ENCODE measurements at places on chromosomes 13 and 19.
A peak's percentile ranks its signal among the peaks of the same experiment; 100 is the strongest.

- no peak for DNase-seq
- no peaks in the 10 kb centered on the region for H3K4me1 ChIP-seq
- H3K4me3 ChIP-seq: no peak overlapping the region
- no peaks in the 10 kb centered on the region for H3K36me3 ChIP-seq
These were observed 8.6 kb downstream of the RUBCNL start for GRCh38 chr13:46378411-46378810.

DNA sequence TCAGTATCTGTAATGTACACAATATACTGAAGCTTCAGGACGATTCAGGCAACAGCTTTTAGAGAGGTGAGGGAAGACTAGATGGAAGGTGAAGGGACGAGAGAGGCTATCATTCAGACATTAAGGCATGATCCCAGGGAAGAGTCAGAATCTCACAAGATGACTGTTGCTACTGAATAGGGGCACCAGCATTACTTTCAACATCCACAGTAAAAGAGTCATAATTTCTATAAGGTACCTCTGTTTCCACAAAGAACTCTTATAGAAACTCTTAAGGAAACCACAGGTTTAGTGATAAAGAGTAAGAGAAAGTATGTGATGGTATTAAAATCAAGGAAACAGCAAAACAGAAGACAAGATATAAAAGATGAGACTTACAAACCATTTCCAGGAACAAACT lies 23.0 kb downstream of the LCP1 start:
- no peaks in the 10 kb centered on the region for H3K27me3 ChIP-seq
- no peaks in the 10 kb centered on the region for H3K36me3 ChIP-seq
- H3K4me1 ChIP-seq: no peaks in the 10 kb centered on the region
- DNase-seq: no peak

DNA sequence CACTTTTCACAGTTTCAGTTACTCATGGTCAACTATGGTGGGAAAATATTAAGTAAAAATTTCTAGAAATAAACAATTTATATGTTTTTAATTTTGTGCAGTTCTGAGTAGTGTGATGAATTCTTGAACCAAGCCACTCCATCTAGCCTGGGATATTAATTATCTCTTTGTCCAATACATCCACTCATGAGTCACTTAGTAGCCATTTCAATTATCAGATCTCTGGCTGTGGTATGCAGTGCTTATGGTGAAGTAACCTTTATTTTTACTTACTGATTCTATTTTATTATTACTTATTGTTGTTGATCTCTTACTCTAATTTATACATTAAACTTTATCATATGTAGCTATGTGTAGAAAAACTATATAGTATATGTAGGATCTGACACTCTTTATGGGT lies 128.9 kb upstream of the KLHL1 start:
- H3K27me3 ChIP-seq: no peaks in the 10 kb centered on the region
- no peak overlapping the region for H3K4me3 ChIP-seq

GRCh38 chr13:46567671-46568070 lies 14.7 kb downstream of the LRCH1 start:
- H3K36me3 ChIP-seq: peaks cover under 1% of the 10 kb centered on the region
- DNase-seq: no peak
- no peak overlapping the region for H3K27ac ChIP-seq

- H3K4me3 ChIP-seq: peak overlapping the region; percentile 32
- H3K4me1 ChIP-seq: no peaks in the 10 kb centered on the region
- H3K27ac ChIP-seq: no peak overlapping the region
- no peaks in the 10 kb centered on the region for H3K36me3 ChIP-seq
- no peaks in the 10 kb centered on the region for H3K27me3 ChIP-seq
- DNase-seq: peak; percentile 83
These were observed 335 bp upstream of the SOX1 start for GRCh38 chr13:112066624-112067004.

- H3K4me3 ChIP-seq: no peak overlapping the region
- no peaks in the 10 kb centered on the region for H3K36me3 ChIP-seq
- H3K27ac ChIP-seq: no peak overlapping the region
These were observed 9.7 kb upstream of the LENG8 start for GRCh38 chr19:54439174-54439851.

DNA sequence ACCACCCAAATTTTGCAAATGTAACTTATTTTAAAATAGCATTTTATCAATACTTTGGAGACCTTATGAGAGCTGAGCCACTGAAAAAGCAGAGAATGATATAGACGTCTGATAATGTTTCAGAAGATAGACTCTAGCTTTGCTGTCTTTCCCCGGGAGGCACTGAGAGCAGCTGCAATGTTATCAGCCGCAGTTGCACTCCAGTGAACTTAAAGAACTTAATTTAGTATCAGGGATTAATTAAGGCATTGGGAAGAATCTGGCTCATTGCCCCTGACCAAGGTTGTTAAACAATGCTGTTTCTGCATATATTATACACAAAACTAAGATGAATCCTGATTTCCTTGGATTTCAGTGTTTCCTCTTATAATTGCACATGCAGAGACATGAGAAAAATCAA lies 75.7 kb upstream of the SGCG start:
- H3K27ac ChIP-seq: no peak overlapping the region
- DNase-seq: no peak
- H3K4me1 ChIP-seq: no peaks in the 10 kb centered on the region
- H3K4me3 ChIP-seq: no peak overlapping the region

DNA sequence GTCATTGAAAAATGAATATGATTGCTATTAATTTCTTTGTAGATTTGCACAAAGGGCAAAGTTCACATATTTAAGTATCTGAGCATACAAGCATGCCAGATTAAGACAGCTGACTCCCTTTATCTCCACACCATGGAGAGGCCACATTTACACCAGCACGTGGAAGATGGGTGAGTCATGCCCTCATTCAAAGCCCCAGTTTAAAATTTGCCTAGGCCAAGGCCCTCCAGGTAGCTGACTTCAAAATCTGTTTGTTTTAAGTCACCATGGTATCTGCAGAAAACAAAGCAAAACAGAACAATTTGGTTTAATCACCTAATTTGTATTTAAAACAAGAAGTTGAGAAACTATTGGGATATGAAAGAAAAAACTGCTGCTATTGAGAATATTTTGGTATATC lies 109.2 kb downstream of the ESD start:
- peaks cover 2% of the 10 kb centered on the region for H3K4me1 ChIP-seq
- no peaks in the 10 kb centered on the region for H3K27me3 ChIP-seq
- DNase-seq: no peak

DNA sequence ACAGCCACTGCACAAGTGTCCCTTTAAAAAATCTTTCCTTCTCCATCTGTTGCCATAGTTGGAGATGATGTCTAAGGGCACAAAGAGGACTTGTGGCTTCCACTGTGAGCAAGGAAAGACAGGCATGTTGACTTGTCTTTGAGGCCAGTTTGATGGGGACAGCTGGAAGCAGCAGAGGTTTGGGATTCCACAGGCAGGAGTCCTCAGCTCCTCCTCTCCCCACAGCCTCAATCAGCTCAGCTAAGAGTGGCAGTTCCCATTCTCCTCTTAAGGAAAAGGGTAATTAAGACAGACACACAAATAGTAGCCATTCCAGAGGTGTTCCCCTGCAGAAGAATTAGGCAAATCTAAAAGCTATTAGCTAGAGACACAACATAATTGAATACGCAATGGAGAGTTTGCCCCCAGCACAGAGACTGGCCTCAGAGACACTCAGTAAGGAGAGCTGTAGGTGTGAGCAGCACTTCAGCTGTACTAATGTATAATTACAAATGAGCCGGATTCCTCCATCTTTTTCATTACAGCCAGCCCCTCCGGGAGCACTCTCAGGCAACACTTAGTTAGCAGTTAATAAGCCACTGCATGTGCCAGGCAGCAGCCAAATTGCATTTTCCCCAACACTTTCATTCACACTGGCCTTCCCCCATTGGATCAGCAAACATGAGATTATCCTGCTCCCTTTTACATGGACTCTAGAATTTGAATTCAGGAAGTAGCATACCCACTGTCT lies 434.0 kb downstream of the FOXO1 start:
- H3K36me3 ChIP-seq: no peaks in the 10 kb centered on the region
- H3K27ac ChIP-seq: no peak overlapping the region
- no peaks in the 10 kb centered on the region for H3K4me1 ChIP-seq
- no peak overlapping the region for H3K4me3 ChIP-seq

GRCh38 chr19:14165990-14166830 lies 29.8 kb upstream of the ASF1B start:
- H3K27ac ChIP-seq: no peak overlapping the region
- no peaks in the 10 kb centered on the region for H3K36me3 ChIP-seq
- H3K27me3 ChIP-seq: no peaks in the 10 kb centered on the region
- DNase-seq: no peak
- H3K4me3 ChIP-seq: no peak overlapping the region

DNA sequence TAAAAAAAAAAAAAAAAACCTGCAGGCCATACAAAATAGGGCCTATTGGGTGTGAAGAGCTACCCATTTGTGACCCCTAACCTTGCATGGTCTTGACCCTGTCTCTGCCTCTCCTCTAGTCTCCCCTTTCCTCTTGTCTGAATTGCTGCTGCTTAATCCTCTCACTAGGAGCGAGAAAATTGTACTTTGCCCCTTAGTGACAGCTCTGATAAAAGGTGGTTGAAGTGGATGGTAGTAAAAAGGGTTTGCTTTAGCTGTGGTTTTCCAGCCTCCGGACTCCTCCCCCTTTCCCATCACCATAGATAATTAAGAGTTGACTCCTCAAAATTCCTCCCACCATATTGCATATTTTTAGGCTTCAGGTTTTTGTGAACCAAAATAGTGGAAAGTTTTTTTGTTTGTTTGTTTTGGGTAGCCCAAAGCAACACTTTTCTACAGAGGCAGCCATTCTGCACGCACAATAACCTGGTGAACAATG lies 23.5 kb downstream of the ACTN4 start:
- H3K27ac ChIP-seq: peak overlapping the region; percentile 97
- H3K27me3 ChIP-seq: no peaks in the 10 kb centered on the region
- DNase-seq: no peak
- no peaks in the 10 kb centered on the region for H3K36me3 ChIP-seq

- DNase-seq: no peak
- no peaks in the 10 kb centered on the region for H3K27me3 ChIP-seq
- H3K4me1 ChIP-seq: no peaks in the 10 kb centered on the region
- H3K36me3 ChIP-seq: no peaks in the 10 kb centered on the region
- no peak overlapping the region for H3K4me3 ChIP-seq
These were observed 52.4 kb downstream of the ZNF676 start for GRCh38 chr19:22144394-22144793.

GRCh38 chr13:93378184-93378583 lies 151.6 kb downstream of the GPC6 start:
- H3K27ac ChIP-seq: no peak overlapping the region
- DNase-seq: no peak
- H3K4me1 ChIP-seq: no peaks in the 10 kb centered on the region
- H3K27me3 ChIP-seq: no peaks in the 10 kb centered on the region

- H3K4me1 ChIP-seq: peaks cover 19% of the 10 kb centered on the region
- H3K4me3 ChIP-seq: no peak overlapping the region
- peak overlapping the region; percentile 82 for H3K27ac ChIP-seq
- no peaks in the 10 kb centered on the region for H3K27me3 ChIP-seq
- DNase-seq: no peak
These were observed 4.7 kb downstream of the ITGBL1 start for GRCh38 chr13:101457176-101457575.

DNA sequence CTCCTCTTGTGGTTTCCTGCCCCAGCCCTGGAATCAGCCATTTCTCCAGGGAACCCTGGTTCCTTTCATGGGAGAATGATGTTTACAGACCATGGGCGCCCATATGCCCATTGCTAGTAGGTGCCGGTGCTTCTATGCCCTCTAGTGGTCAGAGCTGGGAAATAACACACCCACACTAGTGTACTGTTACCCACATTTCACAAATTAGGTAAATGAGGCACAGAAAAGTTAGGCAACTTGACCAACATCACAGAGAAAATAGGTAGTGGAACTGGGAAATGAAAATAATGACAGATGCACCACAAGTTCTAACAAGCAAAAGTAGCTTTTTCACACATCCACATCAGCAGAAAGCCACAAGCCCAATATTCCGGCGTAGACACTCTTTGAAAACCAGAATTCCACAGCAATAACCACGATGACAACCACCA lies 1.3 kb upstream of the CEACAM3 start:
- H3K27ac ChIP-seq: no peak overlapping the region
- H3K27me3 ChIP-seq: no peaks in the 10 kb centered on the region
- H3K4me3 ChIP-seq: no peak overlapping the region

- no peaks in the 10 kb centered on the region for H3K27me3 ChIP-seq
- no peak for DNase-seq
- H3K4me1 ChIP-seq: no peaks in the 10 kb centered on the region
- no peak overlapping the region for H3K27ac ChIP-seq
These were observed 11.1 kb upstream of the GTF2F2 start for GRCh38 chr13:45109102-45109720.

DNA sequence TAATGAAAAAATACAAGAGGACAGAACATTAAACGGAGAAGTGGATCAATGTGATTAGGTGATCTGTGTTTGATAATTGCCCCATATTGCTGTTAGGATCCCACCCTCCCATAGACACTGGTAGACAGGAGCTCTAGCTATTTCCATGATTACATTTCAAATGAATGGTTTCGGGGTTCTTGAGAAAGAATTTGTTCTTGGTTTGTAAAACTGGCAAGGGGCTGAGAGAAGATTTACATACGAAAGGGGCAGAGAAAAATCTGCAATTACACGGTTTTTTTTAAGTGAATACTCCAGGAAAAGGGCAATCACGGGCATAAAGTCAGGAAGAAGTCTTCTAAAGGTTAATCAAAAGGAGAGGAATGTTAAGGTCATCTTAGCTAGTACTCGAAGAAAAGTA lies 2125.7 kb upstream of the PCDH20 start:
- H3K36me3 ChIP-seq: no peaks in the 10 kb centered on the region
- H3K4me1 ChIP-seq: no peaks in the 10 kb centered on the region
- no peaks in the 10 kb centered on the region for H3K27me3 ChIP-seq
- no peak overlapping the region for H3K4me3 ChIP-seq
- H3K27ac ChIP-seq: no peak overlapping the region

- no peak overlapping the region for H3K4me3 ChIP-seq
- no peak for DNase-seq
- H3K36me3 ChIP-seq: no peaks in the 10 kb centered on the region
- H3K27me3 ChIP-seq: no peaks in the 10 kb centered on the region
- H3K4me1 ChIP-seq: no peaks in the 10 kb centered on the region
These were observed 138.2 kb downstream of the KCNRG start for GRCh38 chr13:50153401-50153800.

DNA sequence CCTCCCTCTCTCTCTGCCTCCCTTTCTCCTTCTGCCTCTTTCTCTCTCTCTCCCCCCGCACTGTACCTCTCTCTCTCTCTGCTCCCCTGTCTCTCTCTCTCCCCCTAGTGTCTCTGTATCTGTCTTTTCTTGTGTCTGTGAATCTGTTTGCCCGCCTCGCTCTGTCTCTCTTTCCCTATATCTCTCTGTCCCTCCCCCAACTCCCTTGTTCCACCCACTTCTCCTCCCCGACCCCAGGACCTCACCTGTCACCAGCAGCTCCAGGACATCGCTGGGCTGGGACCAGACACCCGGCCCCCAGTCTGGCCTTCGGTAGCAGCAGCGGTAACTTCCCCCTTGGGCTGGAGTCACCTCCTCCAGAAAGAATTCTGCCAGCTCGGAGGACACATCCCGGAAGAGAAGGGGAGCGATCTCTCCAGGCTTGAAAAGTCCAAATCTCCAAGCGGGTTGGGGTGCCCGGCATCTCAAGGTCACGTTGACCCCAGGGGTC lies 3.9 kb downstream of the OSCAR start:
- peak; percentile 61 for DNase-seq
- no peaks in the 10 kb centered on the region for H3K4me1 ChIP-seq
- H3K27ac ChIP-seq: no peak overlapping the region

GRCh38 chr13:42388326-42388725 lies 116.4 kb downstream of the AKAP11 start:
- DNase-seq: no peak
- no peaks in the 10 kb centered on the region for H3K27me3 ChIP-seq
- H3K36me3 ChIP-seq: no peaks in the 10 kb centered on the region
- H3K27ac ChIP-seq: no peak overlapping the region
- H3K4me1 ChIP-seq: no peaks in the 10 kb centered on the region

- no peaks in the 10 kb centered on the region for H3K4me1 ChIP-seq
- H3K27me3 ChIP-seq: no peaks in the 10 kb centered on the region
- no peaks in the 10 kb centered on the region for H3K36me3 ChIP-seq
- H3K27ac ChIP-seq: no peak overlapping the region
- peak; percentile 49 for DNase-seq
These were observed 6.1 kb downstream of the LRFN3 start for GRCh38 chr19:35942235-35942634.
